Neural progenitor cell (in vitro differentiated cells): ENCODE measurements at places on chromosomes 13 and 19.
A peak's percentile ranks its signal among the peaks of the same experiment; 100 is the strongest.

DNA sequence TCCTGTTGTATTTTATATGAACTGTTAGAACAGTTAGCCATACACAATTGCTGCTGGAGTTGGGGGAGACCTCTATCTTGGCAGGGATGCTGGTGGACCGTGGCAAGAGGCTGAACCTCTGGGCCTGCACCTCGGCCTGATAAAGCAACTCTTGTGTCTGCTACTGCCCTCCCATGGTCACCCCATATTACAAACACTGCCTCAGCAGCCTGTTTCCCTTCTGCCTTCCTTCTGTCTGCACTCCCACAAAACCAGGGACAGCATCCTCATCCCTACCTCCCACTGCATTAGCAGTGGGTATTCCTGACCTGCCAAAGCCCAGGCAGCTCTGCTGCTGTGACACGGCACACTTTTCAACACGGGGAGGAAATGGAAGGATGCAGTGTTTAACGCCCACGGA lies 456.4 kb downstream of the FGF14 start:
- DNase-seq, result peak; percentile 29

DNA sequence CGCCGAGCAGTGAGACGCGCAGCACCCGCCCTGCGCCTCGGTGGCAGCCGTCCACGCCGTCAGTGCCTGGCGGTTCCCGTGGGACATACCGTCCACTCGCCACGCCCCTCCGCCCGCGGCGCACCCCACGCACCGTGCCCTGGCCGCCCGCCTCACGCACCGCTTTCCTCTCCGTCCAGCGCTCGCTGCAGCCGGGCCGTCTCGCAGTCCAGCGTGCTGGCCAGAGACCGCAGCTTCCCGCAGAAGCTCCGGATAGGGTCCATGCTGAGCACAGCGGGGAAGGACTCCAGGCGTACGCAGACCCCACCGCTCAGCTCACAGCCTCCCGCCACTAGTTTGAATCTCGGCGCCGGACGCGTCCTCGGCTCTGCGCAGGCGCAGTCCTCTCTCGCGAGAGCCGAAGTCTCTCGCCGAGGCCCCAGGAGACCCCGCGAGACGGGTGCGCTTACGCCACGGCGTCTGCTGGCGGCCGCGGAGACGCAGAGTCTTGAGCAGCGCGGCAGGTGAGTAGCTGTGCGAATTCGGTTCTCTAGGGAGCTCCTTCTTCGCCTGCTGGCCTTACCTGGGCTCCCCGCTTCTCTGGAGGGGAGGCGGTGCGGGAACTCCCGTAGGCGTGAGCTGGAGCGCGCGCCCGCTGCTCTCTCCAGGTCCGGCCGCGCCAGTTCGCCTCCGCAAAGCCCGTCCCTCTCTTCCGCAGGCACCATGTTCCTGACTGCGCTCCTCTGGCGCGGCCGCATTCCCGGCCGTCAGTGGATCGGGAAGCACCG lies at the start of the genes MRPL57 and SKA3:
MRPL57 (plus strand) TSS at position 444 of the 767 bp plus-strand sequence; CDS start at position 703, 259 bp downstream.
SKA3 (minus strand) TSS at position 338 of the 767 bp plus-strand sequence; CDS start at position 263, 75 bp downstream.
- DNase-seq, result peak; percentile 98

DNA sequence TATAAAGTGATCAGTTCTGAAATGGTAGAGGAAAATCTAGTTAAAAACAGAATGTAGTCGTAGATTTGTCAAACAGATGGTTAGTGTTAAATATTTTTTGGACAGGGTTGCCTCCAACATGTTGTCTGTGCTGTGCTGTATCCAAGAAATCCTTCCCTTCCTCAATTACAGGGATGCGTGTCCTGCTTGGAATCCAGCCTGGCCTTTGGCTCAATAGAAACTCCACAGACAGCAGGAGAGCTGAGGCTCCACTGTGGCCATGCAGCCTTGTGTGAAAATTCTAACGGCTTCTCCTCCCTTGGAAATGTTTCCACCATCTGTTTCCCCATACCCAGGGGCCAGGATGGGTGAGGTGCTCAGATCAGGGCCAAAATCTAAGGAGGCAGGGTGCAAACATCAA lies 67.7 kb upstream of the USP29 start:
- DNase-seq, result no peak

GRCh38 chr13:79212064-79212619 lies 193.9 kb downstream of the RBM26 start:
- no peak for DNase-seq

DNA sequence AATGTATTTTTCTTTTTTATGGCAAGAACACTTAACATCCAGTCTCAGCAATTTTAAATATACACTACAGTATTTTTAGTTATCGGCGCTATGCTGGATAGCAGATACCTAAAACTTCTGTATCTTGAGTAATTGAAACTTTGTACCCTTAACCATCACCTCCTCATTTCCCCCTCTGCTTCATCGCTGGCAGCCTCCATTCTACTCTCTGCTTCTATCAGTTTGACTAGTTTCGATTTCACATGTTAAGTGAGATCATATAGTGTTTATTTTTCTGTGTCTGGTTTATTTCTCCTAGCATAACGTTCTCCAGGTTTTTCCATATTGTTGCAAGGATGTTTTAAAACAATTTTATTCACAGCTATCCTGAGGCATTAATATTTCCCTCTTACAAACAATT lies 340.8 kb upstream of the SLC10A2 start:
- DNase-seq, result no peak

DNA sequence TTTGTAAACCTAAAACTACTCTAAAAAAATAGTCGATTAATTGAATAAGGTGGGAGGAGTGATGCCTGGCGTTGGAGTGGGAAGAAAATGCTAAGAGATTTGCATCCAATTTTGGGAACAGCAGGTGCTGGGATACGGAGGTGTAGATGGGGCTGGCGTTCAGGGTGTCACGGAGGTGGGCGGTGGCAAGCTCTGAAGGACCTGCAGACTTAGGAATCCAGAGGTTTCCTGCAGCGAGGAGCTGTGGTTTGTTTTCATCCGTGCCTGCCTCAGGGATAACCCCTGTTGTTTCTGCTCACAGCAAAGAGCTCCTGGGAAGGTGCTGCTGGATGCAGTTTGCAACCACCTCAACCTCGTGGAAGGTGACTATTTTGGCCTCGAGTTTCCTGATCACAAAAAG lies 166.4 kb upstream of the RNF113B start:
- peak; percentile 23 for DNase-seq

GRCh38 chr13:58712191-58712590 lies 1080.6 kb downstream of the PCDH17 start:
- peak; percentile 80 for DNase-seq

DNA sequence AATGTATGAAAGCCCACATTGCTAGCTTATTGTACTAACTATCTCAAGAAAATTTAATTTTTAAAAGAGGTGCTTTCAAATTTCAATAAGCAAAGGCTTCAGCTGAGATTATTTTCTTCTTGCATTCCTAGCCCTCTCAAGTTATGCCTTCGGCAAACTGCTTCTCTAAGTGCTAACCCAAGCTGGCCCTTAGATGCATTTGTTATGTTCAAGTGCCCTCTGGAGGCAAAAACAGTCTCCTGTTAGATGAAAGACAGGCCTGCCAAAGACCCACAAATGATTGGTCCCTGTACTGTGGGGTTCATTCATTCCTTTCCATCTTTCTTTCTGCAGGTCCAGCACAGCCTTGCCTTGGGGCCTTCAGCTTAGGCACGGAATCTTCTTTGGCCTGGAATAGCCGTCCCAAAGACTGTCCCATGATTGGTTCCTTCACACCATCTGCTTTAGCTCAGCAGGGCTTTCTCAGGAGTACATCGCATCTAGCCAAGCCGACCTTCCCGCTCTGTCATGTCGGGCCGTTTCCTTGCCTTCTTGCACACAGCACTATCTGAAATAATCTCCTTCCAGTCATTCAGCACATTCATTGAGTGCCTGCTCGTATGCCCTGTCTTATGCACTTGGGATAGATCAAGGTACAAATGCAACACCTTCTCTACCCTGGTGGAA lies 26.4 kb upstream of the TPTE2 start:
- no peak for DNase-seq

DNA sequence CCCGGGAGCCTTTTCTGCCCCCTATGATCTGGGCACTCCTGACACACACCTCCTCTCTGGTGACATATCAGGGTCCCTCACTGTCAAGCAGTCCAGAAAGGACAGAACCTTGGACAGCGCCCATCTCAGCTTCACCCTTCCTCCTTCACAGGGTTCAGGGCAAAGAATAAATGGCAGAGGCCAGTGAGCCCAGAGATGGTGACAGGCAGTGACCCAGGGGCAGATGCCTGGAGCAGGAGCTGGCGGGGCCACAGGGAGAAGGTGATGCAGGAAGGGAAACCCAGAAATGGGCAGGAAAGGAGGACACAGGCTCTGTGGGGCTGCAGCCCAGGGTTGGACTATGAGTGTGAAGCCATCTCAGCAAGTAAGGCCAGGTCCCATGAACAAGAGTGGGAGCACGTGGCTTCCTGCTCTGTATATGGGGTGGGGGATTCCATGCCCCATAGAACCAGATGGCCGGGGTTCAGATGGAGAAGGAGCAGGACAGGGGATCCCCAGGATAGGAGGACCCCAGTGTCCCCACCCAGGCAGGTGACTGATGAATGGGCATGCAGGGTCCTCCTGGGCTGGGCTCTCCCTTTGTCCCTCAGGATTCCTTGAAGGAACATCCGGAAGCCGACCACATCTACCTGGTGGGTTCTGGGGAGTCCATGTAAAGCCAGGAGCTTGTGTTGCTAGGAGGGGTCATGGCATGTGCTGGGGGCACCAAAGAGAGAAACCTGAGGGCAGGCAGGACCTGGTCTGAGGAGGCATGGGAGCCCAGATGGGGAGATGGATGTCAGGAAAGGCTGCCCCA lies 8.5 kb upstream of the CEACAM7 start:
- no peak for DNase-seq

DNA sequence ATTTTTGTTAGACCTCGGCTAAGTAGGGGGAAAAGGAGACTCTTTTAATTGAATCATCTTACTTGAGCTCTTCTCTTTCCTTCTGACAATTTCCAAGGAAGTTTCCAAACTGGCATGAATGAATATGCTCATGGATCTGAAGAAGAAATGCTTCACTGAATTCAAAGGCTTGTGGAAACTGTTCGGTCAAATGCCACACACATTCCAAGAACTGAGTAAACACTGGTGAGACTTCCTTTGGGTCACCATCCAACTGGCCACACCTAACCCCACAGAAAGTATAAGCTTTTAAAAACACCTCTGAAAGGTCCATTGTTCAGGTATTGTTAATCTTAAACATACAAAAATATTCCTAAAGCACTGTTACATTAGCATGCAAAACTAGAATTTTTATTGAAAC lies 33.6 kb downstream of the MTMR6 start:
- no peak for DNase-seq

DNA sequence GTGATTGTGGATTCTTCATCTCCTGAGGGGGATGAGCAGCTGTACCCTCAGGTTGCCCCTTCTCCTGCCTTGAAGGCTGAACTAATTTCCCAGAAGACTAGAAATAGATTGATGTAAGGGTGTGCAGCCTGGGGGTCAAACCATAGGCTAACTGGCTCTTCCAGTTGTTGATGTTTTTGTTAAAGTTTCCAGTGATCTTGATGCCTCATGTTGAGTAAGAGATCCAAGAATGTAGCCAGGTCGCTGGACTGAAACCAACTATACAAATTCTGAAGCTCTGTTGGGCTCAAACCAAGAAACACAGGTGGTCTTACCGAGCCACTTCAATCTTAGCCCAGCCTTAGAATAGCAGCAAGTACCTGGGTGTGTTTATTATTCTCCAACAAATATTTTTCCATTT lies 391.8 kb downstream of the KLF5 start:
- DNase-seq, result no peak
